Kidney epithelial cell (primary cell): ENCODE measurements at places on chromosomes 3 and 15. TPM values are rescaled to one million over a fixed set of nuclear protein-coding genes. Genes with fewer than 3 reads are reported as not detected.

The KNG1 gene
- total RNA-seq, result not detected in 2 replicates

The SCAANT1 gene
- not detected in 2 replicates for total RNA-seq

The SLC28A1 gene
- total RNA-seq, result 0.17 and 0.82 TPM in 2 replicates

The PODXL2 gene
- total RNA-seq, result 69.5 and 70.4 TPM in 2 replicates

The SEMA3F gene
- total RNA-seq, result 79.8 and 85.4 TPM in 2 replicates

The TPRG1 gene
- total RNA-seq, result 0.41 and 1.4 TPM in 2 replicates

The IGF2BP2 gene
- total RNA-seq, result 68.6 and 77.0 TPM in 2 replicates

The LRRC57 gene
- total RNA-seq, result 18.2 and 24.2 TPM in 2 replicates

The JMJD7 gene
- 14.0 and 16.0 TPM in 2 replicates for total RNA-seq
